ENCODE measurements at places on chromosomes 12 and 14. TPM values are rescaled to one million over a fixed set of nuclear protein-coding genes. Genes with fewer than 3 reads are reported as not detected.

DNA sequence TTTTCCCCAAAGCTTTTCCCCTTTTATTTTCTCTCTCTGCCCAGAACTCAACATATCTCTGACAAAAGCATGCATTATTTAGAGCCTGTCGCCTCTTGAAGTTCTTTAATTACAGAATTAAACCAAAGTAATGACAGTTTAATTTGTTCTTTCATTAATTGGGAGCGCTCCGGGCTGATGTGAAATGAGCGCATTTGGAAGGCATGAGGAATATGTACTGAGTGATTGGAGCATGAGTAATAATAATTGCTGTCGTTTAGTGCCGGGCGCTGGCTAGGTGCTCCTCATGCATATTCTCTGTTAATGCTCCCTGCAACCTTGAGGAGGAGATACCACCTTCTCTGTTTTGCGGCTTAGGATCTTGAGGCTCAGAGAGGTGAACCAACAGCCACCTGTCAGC is 120.5 kb downstream of the SLC25A47 start:
- DNase-seq = no peak

- DNase-seq = no peak
Measured at GRCh38 chr12:89239534-89239933, 112.8 kb downstream of the DUSP6 start.

DNA sequence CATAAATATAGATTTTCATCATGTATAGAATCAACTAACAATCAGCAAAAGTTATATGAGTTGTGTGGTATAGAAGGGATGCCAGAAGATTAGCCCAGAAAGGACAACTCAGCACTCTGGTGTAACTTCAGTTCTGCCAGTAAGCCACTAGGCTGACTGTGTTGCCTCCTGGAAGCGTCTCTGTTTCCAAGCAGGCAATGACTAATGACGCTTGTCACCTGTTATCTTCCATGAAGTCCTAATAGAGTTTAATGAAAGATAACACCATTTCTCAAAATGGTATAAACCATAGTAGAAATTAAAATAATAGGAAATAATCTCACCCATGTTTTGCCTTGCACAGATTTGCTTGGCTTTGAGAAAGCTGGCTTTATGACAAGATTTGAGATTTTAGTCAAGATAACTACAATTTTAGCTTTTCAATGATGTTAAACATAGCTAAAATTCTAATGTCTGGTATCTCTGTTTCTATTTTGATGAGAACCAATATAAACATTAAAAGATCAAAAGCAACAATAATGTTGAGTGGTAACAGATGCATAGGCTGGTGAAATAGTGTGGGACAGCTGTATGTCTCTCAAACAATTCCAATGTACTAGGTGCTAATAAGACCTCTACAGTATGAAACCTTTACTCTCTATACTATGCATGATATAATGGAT is 9.0 kb upstream of the RNU6-7 start:
- DNase-seq = no peak

- no peak for DNase-seq
Measured at GRCh38 chr12:122081083-122081696, 2.6 kb downstream of the MLXIP start.

The GNS gene
- polyA plus RNA-seq = 143 TPM

DNA sequence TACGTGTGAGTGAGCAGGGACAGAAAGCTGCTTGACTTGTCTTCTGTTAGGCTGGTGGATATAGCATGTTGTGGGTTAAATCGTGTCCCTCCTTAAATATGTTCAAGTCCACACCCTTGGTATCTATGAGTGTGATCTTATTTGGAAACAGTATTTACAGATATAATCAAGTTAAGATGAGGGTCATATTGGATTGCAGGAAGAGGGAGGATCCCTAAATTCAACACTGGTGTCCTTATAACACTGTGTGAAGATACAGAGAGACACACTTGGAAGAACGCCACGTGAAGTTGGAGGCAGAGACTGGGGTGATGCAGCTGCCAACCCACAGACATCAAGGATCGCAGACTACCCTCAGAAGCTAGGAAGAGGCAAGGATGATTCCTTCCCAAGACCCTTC is 275.2 kb upstream of the SSTR1 start:
- no peak for DNase-seq

The JPH4 gene
- polyA plus RNA-seq = 9.5 TPM

DNA sequence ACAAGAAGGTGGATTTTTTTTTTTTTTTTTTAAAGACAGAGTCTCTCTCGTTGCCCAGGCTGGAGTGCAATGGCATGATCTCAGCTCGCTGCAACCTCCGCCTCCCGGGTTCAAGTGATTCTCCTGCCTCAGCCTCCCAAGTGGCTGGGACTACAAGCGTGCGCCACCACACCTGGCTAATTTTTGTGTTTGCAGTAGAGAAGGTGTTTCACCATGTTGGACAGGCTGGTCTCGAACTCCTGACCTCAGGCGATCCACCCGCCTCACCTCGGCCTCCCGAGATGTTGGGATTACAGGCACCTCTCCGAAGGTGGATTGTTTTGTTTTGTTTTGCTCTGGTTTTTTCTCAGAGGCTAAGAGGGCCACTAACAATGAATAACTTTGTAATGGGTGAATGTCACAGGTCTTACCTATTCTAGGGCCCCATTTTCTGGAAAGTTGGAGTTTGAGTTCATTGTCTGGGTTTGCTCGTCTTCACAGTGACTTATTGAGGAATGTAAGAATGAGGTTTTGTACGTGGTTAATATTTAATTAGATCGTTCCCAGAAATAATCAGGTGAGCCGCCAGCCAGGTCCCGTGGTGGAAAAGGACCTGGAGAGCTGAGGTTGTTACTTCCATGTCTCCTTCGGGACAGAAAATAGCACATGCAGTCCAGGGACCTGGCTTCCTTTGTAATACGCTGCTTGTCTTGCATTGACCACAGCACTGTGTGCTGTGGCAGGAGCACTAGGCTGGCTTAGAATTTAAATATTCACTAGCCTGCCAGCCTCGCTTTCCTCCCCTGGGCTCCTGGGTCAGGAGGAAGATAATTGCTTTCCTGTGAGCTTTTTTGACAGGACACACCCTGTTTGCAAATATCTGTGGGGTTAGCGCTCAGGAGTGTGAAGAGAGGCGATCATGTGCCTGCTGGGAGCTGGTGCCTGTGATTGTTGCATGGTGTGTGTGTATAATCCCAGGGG is 2.3 kb downstream of the HIP1R start:
- DNase-seq = no peak

GRCh38 chr14:70635971-70636595 is 5.6 kb upstream of the TTC9 start:
- no peak for DNase-seq

The CCDC60 gene
- polyA plus RNA-seq = not detected

DNA sequence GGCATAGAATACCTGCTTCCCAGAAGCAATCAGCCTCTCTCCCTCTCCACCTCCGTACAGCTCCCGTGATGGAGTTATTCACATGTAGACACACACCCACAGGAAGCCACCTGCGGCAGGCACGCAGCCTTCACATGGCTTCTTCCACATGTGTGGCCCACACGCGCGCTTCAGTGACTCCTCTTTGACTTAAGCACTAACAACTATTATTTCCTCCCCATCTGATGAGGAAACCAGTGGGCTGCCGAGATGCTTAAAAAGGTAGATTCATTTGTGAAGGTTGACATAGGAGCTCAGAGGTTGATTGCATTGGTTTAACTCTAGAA is 69.3 kb downstream of the PRMT8 start:
- no peak for DNase-seq

- no peak for DNase-seq
Measured at GRCh38 chr14:89308232-89308959, 108.6 kb downstream of the FOXN3 start.

GRCh38 chr12:125110641-125111360 is 45.6 kb downstream of the AACS start:
- no peak for DNase-seq

GRCh38 chr12:1453810-1454209 is 140.6 kb downstream of the FBXL14 start:
- DNase-seq = no peak

- no peak for DNase-seq
Measured at GRCh38 chr12:90299121-90299520, 590.5 kb upstream of the ATP2B1 start.

The AICDA gene
- 0.51 TPM for polyA plus RNA-seq

DNA sequence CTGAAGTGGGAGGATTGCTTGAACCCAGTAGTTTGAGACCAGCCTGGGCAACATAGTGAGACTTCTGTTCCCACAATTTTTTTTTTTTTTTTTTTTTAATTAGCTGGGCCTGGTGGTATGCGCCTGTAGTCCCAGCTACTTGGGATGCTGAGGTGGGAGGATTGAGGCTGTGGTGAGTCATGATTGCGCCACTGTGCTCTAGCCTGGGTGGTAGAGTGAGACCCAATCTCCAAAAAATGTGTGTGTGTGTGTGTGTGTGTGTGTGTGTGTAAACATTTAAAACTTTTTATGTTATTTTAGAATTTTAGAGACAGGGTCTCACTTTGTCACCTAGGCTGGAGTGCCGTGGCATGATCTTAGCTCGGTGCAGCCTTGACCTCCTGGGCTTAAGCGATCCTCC is 6.8 kb downstream of the PPP1R36 start:
- DNase-seq = no peak

The STXBP6 gene
- 8.2 TPM for polyA plus RNA-seq

DNA sequence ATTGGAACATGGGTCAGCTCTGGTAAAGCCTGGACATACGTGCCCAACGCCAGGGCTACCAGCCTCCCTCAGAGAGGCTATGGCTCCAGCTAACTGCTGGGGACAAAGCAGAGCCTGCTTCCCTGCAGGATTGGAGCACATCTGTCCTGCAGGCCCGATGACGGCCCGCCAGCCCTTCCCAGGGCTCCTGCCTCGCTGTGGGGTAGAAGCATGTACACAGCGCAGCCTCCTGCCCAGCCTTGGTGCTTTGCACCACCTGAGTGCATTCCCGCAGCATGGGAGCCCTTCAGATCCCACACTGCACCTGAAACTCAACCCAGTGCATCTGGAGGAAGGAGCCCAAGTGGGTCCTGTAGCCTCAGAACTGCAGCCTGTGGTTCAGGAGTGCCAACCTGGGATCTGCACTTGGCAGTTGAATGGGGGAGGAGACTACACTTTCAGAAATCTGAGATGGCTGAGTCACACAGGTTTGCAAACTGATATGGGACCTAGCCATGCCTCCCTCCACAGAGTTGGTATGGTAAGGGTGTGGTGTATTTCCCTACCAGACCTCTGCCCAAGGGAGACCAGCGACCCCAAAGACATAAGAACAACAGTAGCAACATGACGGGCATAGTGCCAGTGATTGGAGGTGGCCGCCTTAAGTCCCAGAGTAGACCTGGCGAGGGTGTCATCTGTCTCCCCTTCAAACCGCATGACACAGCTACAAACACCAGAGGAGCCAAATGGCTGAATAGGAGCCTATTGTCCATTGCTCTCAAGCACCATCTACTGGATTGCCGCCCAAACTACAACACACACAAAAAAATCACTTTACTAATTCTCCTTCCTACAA is 273.9 kb upstream of the MIS18BP1 start:
- DNase-seq = peak; percentile 5

The TSPAN8 gene
- polyA plus RNA-seq = 33.3 TPM

The KLHL33 gene
- 0.50 TPM for polyA plus RNA-seq

GRCh38 chr14:96053600-96054381 is 14.6 kb downstream of the C14orf132 start:
- DNase-seq = no peak

DNA sequence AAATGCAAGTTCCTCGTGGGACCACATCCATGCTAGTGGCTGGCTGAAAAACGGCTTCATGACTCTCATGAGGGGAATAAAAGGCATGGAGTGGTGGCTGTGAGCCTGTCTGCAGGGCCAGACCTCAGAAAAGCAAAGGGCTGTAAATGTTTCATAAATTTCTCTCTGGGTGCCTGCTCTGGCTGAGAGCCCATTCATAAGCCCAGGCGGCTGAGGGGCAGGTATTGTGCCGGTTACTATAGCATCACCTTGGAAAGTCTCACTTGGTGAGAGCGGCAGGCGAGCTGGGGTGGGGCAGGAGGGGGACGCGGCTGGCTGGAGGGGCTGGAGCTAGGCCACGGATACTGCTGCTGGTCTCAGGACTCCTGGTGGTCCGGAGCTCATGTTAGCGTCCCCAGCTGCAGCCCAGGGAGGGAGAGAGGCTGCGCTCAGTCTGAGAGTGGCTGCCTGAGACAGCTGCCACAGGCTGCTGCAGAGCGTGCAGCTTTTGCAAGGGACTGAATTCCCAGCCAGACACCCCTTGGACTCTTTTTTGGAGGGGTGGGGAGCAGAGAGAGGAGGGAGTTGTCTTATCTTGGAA is at the start of gene SLC17A8:
Gene SLC17A8, plus strand, starts transcription at position 431 of the 580 bp plus-strand sequence. CDS start 318 bp downstream, outside the sequence.
- no peak for DNase-seq

- DNase-seq = peak; percentile 60
Measured at GRCh38 chr14:21024585-21025370, at the start of gene NDRG2. Gene NDRG2, minus strand, starts transcription at chr14:21025061. Its CDS starts 1,746 bp downstream, at chr14:21023315.

The RFX4 gene
- polyA plus RNA-seq = not detected

DNA sequence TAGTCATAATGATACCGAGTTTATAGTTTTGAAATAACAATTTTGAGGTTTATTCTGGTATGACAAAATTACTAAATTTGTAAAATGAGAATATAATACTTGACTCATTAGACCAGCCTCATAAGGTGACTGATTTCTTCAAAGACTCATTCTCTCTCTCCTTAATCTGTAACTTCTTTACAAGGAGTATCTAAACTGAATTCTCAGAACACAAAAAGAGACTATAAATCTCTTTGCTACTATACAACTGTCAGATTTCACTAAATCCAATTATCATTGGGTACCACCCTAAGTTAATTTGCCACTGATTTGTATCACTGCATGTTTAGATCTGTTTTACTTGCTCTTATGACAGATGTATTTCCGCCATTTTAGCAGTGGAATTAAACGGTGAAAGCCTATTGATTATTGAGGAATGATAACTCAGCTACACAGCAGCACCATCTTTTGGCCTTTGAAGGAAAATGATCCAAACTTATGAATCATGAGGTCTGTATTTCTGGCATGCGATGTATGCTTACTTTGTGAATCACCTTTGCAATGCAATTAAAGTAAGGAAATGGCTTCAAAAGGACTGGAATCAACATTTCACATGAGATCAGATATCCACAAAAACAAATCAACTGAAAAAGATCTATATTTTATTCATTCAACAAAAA is 161.2 kb downstream of the RERGL start:
- DNase-seq = no peak

- no peak for DNase-seq
Measured at GRCh38 chr14:21884995-21885394, 211.4 kb upstream of the OR4E1 start.

The KRT82 gene
- polyA plus RNA-seq = not detected
